Cerebellar cortex (tissue), 1 donor: ENCODE measurements at places on chromosomes 4 and X.

DNA sequence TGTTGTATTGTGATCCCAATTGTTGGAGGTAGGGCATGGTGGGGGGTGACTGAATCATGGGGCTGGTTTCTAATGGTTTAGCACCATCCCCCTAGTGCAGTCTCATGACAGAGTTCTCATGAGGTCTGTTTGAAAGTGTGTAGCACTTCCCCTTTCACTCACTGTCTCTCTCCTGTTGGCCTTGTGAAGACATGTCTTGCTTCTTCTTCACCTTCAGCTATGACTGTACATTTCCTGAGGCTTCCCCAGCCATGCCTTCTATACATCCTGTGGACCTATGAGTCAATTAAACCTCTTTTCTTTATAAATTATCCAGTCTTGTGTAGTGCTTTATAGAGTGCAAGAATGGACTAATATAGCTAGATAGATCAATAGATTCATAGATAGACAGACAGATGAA is 230.0 kb downstream of the MAGEE1 start:
- DNase-seq, result no peak

GRCh38 chr4:11748164-11748872 is 319.6 kb upstream of the HS3ST1 start:
- DNase-seq, result no peak

GRCh38 chrX:73206366-73206765 is 8.3 kb downstream of the NAP1L2 start:
- DNase-seq, result no peak

DNA sequence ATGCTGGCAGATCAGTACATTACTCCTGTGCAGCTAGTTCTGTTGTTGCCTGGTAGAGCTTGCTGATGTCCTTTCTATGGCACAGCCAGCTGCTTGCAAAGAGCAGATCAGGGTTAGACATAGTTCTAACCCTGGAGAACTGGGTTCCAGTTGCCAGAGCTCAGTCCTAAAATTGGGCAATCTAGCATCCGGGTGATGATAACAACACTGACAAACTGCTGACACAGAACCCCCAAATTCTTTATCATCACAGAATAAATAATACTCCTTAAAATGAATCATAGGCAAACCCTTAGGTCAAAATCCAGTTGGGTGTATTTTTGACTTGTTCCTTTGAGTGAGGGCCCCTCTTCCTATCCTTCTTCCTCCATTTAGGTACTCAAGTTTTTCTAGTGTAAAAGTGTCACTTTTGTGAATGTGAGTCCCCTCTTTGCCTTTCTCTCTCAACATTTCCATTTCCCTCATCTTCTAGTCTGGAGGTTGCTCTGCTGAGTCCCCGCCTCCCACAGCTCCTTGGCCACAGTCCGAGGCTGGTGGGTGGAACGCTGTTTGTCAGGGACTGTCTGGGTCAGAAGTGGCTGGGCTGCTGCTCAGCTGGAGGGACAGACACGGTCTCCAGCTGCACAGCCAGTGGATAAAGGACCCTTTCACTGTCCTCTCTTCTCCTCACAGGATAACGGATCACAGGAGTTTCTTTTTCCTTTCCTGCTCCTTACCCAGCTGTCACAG is 93.6 kb upstream of the RASGEF1B start:
- peak; percentile 6 for DNase-seq

- DNase-seq, result peak; percentile 35
These were observed 63.7 kb upstream of the CD99 start for GRCh38 chrX:2627272-2627867.

DNA sequence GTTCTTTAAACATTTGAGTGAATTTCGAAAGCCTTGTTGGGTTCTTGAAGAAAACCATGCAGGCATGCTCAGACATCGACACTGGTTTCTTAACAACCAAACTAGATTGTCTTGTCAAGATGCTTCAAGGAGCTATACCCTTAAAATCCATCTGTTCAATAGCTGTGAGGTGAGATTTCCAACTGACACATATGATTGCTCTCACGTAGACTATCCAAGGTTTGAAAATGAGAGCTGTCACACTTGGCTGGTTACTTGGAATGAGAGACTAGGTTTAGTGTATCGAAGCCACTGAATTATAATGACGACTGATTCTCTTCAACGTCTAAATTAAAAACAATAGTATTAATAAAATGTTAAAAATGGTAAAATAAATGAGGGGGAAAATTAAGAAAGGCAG is 2725.5 kb downstream of the ARAP2 start:
- DNase-seq, result no peak

- peak; percentile 10 for DNase-seq
These were observed 6.5 kb upstream of the NDST4 start for GRCh38 chr4:115119804-115120352.

- DNase-seq, result no peak
These were observed 349.8 kb upstream of the KLHL4 start for GRCh38 chrX:87167841-87168240.

DNA sequence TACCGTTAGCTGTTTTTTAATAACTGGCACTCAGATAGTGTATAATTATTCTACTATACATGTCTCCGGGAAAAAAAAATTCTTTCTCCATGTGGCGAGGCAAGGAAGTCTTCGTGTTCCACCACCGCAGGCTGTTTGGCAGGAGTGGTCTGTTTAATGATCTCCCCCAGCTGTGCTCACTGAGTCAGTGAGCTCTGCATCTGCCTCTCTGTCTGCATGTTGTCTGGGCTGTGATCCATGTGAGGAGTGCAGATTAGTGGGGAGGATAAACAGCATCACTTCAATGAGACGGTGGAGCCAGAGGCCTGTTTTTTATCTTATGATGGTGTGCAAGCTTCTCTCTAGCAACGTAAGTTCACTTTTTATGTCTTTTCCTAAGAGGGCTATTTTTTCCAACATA is 69.8 kb downstream of the RPS3A start:
- DNase-seq, result peak; percentile 16

GRCh38 chr4:12697970-12698369 is 786.2 kb downstream of the RAB28 start:
- DNase-seq, result no peak

GRCh38 chr4:1661695-1662094 is 22.4 kb downstream of the FAM53A start:
- DNase-seq, result no peak

DNA sequence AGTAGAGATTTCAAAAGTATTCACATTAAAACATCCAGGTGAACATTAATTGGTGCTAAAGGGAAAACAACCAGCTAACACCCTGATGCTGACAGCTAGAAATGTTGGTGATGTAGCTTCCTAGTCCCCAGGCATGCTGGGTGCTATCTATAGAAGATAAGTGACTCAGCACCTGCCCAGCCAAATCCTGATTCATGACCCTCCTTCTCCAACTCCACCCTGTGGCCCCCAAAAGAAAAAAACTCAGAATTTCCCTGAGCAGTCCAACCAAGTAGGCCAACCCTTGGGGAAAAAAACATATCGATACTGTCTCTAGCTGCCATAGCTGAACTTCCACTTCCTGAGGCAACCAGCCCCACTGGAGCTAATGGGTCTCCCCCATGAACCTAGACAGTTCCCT is 197.6 kb upstream of the KLF3 start:
- DNase-seq, result no peak

GRCh38 chrX:22122510-22122909 is 90.4 kb downstream of the PHEX start:
- no peak for DNase-seq
